NCI-H1694 treated with DMSO at 0.1 percent for 48 hours (cell line): ENCODE measurements at places on chromosomes 6 and 20.

- no peak for DNase-seq
These were observed 665 bp downstream of the FASTKD5 start for GRCh38 chr20:3158968-3159431.

GRCh38 chr6:43782764-43783513 lies 12.9 kb downstream of the VEGFA start:
- DNase-seq = no peak

- DNase-seq = no peak
These were observed 750 bp upstream of the PAK5 start for GRCh38 chr20:9839626-9840025.

- DNase-seq = no peak
These were observed 15.0 kb upstream of the MYMX start for GRCh38 chr6:44201638-44202303.

GRCh38 chr6:146679386-146679785 lies 80.6 kb downstream of the ADGB start:
- DNase-seq = no peak

- DNase-seq = no peak
These were observed 802 bp downstream of the HDGFL1 start for GRCh38 chr6:22570185-22570551.

DNA sequence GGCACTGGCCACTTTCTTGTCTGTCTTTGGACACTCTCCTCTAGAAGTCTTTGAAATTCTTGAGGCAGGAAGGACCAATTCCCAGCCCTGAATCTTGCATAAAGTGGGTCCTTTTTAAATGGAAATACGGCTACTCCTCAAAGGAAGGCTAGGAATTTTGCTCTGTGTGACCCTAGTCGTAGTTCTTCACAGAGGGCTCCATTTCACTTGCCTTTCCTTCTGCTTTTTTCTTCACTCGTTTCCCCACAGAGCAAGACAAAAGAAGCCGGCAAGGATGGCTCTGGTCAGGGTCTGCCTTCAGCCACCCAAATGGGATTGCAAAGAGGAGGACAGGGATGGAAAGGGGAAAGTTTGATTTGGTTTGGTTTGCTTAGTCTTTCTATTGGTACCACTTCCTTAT lies 25.8 kb downstream of the HLA-E start:
- no peak for DNase-seq

DNA sequence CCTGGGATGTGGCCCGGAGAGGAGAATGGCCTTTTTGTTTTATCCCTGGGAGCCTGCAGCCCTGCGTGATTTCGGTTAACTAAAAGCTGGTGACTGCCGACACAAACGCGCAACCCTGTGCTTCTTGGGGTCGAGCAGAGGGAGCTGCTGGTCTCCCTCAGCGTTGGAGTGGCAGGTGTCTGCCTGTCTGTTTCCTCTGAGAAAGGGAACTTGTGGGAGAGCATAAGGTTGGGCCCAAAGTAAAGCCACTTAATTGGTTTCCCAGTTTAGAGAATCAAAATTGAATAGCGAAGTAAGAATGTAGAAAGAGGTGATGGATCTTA lies 500 bp downstream of the LTV1 start:
- DNase-seq = no peak

DNA sequence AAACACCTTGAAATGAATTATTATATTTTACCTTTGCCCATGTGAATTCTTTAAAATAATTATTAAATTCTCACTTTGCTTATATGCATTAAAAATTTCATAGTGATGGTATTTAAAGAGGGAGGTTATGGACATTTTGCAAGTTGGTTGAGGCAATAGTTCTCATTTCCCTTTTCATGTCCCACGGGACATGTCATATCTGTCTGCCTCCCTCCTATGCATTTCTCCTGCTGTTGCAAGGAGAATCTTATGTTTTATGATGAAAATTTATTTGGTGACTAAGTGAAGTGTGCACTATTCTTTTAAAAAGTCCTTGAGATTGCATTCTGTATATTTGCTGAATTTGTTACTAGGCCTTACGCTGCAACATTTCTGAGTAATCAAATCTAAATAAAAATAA lies 67.2 kb downstream of the UTRN start:
- no peak for DNase-seq

- DNase-seq = no peak
These were observed 207.8 kb downstream of the OTOR start for GRCh38 chr20:16955971-16956370.

GRCh38 chr6:11404838-11405237 lies 132.7 kb upstream of the TMEM170B start:
- no peak for DNase-seq

- no peak for DNase-seq
These were observed 211.1 kb downstream of the GMDS start for GRCh38 chr6:2034256-2034655.

DNA sequence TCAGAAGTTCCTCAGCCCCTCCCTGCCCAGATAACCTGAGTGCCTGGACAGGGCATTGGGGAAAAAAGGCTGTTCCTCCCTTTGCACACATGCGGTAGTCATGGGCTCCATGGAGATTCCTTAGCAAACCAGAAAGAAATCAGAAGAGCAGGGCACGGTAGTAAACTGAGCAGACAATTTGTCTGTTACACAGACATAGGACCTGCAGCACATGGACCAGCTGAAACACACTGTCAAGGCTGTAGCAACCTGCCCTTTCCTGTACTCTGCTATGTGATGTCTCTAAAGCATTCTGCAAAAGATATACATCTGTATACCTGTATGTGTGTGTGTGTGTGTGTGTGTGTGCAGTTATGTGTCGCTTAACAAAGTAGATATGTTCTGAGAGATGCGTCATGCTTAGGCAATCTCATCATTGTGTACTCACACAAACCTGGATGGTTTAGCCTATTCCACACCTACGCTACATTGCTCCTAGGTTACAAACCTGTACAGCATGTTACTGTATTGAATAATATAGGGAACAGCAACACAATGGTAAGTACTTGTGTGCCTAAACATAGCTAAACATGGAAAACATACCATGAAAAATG lies 44.4 kb upstream of the BMP5 start:
- no peak for DNase-seq

DNA sequence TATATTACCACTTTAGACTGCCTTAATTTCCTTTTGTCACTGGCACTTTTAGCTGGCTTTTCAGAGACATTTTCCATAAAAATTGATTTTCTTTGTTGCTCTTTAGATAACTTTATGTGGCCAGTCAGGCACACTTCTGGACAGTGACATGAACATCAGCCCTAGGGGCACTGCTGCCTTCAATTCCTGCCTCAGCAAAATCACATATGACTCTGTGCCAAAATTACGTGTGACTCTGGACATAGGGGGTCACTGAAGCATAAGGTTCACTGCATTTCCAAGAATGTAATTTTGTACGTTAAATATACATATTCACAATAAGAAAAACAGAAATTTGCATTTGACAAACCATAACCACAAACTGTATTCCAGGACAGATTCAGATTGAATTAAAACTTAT lies 66.5 kb downstream of the ESF1 start:
- no peak for DNase-seq

DNA sequence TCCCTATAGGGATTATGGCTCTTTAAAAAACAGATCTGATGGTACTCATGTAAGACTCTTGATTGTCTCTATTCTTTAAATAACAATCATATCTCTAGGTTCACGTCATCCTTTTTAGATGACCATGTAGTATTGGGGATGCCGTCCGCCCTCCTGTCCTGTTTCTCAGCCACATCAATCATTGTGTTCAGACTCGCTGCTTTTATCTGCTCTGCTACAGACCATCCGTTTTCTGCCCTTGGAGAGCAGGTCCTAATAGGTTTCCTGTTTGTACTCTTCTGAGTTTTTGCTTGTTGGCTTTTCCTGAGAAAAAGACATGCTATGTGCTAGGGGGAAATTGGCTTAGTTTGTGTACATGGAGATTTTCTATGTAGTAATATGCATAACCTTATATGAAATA lies 76.8 kb downstream of the SASH1 start:
- DNase-seq = no peak

GRCh38 chr20:45905505-45906079 lies 6.4 kb downstream of the PLTP start:
- DNase-seq = no peak

GRCh38 chr6:84243240-84243639 lies 15.8 kb upstream of the CEP162 start:
- DNase-seq = no peak

- no peak for DNase-seq
These were observed 100.7 kb downstream of the ASXL1 start for GRCh38 chr20:32458837-32459220.

DNA sequence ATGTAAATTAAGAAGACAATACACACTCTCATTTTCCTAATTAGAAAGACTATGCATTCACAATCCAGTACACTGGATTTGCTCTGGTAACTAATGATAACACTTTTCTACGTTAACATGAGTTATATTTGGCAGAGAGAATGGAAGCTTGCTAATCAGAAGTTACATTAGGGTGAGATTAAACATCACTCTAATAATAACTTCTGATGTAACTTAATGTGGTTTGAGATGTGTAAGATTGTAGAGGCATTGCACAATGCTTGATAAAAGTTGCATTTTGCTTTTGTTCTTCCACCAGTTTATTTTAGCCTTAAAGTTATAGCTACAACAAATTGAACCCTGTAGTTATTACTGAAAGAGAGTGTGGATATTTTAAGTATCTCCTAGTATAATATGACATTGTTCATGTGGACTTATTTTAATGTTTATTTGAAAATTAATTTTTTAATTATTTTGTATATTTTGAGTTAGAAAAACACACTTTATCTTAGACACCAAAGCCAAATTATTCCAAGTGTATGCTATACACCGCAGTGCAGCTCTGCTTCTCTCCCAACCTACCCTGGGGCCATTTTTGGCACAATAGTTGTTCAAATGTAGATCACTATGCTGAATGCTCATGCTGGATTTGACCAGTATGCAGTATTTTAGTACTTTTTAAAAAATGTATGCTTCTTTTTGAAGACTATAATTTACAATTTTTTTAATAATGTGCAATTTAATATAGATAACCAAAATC lies 143.2 kb downstream of the SLC16A10 start:
- DNase-seq = no peak

DNA sequence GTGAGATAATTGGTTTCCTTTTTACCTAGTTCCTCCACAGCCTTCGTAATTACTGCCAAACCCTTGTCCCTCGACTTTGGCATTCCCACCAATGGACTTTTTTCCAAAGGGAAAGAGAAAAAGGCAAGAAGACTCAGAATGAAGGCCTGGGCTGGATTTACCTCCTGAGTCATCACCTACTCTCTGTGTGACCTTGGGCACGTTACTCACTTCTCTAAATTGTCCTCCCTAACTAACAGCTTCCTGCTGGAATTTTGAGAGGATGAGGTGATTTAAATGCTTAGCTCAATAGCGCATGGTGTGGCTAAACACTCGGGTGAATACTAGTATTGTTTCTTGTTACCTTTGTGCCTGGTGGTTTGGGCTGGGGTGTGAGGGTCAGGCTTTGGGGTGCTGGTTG lies 146.6 kb downstream of the DHX35 start:
- no peak for DNase-seq

DNA sequence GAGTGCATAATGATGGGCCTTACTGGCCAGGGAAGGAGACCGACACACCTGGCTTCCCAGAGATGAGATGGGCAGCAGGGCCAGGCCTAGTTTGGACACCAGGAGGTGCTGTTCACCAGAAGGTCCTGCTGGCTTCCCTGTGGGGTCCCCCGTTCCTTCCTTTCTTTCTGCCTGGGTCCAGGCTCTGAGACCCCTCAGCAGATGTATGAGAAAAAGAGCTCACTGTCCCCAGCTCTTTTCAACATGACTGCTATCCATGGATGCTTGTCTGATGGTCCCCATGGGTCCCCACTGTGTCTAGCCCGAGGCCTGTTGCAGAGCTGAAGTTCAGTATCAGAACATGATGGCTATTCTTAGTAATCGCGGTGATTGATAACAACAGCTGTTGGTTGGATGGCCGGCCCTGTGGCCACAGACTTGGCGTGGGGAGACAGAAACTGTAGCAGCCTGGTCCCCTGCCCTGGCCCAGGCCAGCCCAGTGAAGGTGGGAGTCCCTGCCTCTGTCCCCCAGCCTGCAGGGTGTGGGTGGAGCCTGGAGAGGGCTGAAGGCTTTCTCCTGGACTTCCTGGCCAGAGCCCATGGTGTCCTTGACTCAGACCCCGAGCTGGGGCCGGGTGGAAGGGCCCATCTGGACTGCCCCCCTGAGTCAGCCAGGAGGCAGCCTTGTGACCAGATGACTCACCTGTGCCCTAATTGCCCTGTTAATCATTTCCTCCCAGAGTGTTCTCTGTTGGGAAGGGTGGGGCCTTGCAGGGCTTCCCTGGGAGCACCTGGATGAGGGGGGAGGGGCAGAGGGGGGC lies 9.9 kb upstream of the BAK1 start:
- peak; percentile 11 for DNase-seq

- no peak for DNase-seq
These were observed 59.7 kb downstream of the RBM38 start for GRCh38 chr20:57450931-57451330.

DNA sequence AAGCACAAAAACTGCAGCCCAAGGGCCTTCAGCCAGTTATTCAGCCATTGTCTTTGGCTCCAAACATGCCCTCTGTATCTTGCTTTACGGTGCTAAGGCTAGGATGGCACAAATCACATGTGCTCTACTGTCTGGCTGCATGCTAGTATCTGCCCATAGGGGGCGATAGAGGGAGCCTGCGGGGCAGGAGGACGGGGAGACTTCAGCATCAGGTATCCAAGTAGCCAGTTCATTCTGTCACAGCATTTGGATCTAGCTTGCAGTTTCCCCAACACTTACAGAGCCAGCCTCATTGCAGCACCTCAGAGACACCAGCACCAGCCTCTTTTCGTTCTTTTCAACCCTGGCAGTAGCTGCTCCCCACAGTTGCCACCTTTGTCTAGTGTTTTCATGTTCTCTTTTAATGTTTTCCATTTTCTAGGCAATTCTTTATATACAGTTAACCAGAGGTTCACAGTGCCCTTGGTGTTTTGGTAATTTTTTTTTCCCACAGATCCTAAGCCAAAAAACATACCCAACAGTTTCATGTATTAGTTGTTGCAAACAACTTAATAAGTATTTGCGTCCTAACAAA lies 705.9 kb downstream of the PTPRT start:
- DNase-seq = no peak

DNA sequence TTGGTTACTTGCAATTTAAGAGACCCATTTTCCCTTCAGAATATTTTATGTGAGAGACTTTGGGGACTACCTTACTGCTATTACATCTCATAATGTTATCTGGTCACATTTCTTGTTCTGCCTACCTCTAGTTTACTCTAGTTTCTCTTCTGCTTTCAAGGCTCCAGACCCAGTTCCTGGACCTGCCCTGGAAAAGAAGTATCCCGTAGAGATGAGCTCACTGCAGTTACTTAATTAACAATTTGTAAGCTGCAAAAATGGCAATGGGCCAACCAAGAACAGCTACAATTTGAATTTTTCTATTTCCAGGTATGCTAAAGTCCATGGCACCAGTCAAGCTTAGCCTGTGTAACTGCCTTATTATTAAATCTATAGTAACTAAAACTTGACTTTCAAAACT lies 25.0 kb downstream of the TAB2 start:
- DNase-seq = no peak

GRCh38 chr20:9912290-9912689 lies 73.4 kb upstream of the PAK5 start:
- DNase-seq = no peak

DNA sequence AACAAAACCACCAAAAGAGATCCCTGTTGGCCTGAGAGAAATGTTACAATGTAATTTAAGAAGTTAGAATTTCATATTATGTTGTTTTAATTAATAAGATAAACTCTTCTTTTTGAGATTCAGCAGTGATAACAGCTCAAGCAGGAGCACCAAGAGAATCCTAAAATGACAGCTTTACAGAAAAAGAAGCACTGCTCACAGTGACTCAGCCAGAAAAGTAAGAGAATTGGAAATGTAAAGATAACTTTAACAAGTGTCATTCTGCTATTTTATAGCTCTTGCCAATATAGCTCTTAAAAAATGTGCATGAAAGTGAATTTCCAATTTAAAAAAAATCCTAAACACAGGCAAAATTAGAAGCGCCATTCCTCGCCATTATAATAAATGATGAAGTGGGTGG lies 111.3 kb downstream of the UBE3D start:
- DNase-seq = no peak
